Cardiac fibroblast (primary cell): ENCODE measurements at places on chromosomes 11 and 22.

DNA sequence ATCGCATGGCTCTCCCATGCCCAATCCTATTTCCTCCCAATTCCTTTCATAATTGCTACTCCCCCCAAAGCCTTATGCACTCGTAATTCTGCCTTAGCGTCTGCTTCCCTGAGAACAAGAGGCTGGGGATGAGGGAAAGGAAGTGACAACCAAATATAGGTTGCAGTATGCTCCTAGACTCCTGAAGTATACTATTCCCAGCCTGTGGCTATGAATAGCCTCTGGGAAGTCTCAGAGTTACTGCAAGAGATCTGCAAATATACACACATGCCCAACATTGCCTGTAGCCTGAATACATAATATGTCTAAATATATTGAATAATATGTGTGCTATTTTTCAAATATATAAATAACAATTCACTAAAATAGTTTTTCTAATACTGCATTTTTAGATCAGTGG lies 96.1 kb upstream of the CD44 start:
- DNase-seq, result no peak

DNA sequence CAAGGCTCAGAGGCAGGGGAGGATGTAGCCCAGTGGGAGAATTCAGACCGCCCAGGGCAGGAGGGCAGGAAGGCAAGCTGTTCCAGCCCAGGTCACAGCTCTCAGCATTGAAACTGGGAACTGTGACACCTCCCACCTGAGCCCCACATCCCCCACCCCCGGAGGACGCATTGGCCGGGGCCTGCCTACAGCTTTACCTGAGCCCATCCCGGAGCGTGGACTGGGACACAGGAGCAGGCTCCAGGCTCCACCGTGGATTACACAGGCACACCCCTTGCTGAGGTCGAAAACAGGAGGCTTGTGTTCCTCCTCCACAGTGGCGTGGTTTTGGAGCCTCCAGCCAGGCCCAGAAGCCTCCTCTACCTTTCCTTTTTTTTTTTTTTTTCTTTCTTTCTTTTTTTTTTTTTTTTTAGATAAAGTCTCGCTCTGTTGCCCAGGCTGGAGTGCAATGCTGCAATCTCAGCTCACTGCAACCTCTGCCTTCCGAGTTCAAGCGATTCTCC lies 9.1 kb upstream of the PGA3 start:
- no peak for DNase-seq

- peak; percentile 77 for DNase-seq
Measured at GRCh38 chr11:2151500-2152257, 9.3 kb downstream of the INS start.

GRCh38 chr11:107018902-107019493 lies 722 bp upstream of the GUCY1A2 start:
- peak; percentile 75 for DNase-seq

DNA sequence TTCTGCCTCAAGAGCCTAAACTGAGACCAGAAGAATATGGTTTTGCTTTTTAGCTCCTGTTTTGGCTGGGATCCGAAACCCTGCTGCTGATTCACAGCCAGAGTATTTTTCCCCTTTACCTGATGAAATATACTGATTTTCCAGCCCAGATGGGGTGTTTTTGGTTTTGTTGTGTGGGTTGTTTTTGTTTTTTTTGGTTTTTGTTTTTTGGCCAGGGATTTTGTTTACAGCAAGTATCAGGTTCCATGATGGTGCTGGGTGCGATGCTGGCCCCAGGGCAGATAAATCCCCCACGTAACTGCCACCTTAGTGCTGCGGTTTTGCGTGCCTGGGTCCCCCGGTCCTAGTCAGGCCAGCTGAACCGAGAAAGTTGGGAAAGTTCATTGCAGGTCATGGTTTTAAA lies 103.7 kb downstream of the ZBTB16 start:
- DNase-seq, result peak; percentile 94

GRCh38 chr11:42772886-42773285 lies 538.9 kb upstream of the API5 start:
- no peak for DNase-seq

DNA sequence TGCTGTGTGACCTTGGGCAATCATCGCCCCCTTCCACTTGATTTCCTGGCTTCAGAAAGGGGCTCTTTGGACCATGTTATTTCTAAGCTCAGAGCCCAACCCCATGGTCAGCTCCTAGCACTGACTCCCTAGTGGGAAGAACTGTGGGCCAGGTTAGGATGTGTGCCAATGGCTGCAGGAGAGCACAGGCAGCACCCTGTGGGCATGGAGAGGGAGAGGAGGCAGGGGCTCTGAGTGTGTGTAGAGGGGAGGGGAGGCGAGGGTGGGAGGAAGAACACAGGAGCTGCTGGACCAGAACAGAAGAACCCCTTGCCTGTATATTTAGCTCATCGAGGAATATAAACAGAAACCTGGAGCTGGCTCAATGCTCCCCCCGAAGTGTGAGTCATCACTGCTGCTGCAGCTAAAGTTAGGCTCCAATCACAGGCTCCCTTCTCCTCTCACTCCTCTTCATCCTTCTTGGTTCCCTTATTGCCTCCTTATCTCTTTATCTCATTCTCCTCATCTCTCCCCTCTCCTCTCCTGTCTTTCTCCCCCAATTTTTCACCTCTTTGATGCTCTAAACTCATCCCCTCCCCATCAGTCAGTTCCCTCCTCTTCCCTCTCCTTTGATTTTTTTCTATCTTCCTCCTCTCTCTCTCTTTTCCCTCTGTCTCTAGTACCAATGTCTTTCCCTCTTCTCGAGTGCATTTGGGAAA lies 14.5 kb upstream of the RPS19BP1 start:
- DNase-seq, result no peak

GRCh38 chr11:128536506-128536905 lies 50.9 kb downstream of the ETS1 start:
- DNase-seq, result no peak
